Hematopoietic multipotent progenitor cell treated with erythropoietin and hydrocortisone succinate and interleukin-3 and kit ligand, for 15 days (in vitro differentiated cells): ENCODE measurements at places on chromosomes 16 and 17.

- no peak for DNase-seq
Measured at GRCh38 chr16:57956924-57957672, 13.8 kb downstream of the CNGB1 start.

- DNase-seq, result no peak
Measured at GRCh38 chr17:30716461-30717290, 107.8 kb downstream of the CRLF3 start.

DNA sequence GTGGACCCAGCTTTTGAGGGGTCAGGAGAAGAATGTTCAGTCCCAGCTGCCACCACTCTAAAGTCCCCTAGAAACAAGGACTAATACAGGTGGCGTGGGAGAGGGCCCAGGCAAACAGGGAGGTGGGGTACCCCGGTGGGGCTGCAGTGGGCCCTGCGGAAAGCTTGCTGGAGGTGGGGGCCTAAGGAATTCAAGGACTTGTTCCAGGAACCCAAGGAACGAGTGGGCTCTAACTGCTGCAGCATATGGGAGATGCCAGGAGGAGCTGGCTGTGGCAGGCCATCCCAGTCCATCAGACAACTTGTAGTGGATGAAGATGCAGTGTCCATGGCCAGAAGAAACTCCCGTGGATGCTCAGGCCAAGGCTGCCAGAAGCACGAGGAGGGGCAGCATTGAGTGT, 10.6 kb downstream of the SNX20 start:
- DNase-seq, result no peak

GRCh38 chr17:30997842-30998241, 27.0 kb downstream of the RNF135 start:
- no peak for DNase-seq

- DNase-seq, result no peak
Measured at GRCh38 chr17:67974185-67974584, 22.1 kb downstream of the C17orf58 start.

DNA sequence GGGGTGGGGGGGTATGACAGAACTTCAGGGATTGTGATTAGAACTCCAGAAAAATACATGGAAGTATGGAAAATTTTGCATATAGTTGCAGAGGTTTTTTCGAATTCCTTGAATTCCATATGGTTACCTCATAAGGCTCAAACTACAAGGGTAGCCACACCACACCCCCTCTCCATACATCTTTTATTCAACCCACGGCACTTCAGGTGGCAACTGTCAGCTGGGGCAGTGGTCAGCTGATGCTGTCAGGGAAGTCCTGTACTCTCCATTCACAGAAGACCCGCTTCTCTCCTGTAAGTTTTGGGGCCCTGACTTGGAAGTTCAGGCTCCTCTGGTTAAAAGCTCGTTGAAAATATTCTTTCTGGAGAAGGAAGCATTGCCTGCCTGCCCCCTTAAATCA, 57.5 kb upstream of the CLEC19A start:
- DNase-seq, result no peak

GRCh38 chr17:50563092-50563511, 2.6 kb downstream of the CACNA1G start:
- no peak for DNase-seq

DNA sequence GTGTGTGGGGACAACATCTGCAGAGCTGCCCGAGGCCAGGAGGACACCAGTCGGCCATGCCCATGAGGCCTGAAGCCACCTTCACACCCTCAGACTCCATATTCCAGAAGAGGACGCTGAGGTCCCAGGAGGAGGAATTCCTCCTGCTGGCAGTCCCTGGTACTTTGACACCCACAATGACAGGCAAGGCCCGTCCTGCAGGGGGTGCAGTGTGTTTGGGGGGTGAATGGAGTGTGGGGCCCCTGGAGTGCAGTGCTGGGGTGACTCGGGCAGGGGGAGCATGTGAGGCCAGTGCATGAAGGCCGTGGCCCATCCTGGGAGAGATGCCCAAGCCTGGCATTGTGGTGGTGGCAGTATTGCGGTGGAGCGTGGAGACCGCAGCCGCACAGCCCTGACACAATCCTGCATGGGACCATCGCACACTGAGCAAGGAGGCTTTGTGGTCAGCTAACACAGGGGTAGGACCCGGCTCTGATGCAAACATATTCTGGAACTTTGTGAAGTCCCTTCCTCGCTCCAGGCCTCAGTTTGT, 52.2 kb downstream of the ZDHHC7 start:
- no peak for DNase-seq

GRCh38 chr16:31403590-31404352, 10.6 kb downstream of the ITGAD start:
- DNase-seq, result no peak

DNA sequence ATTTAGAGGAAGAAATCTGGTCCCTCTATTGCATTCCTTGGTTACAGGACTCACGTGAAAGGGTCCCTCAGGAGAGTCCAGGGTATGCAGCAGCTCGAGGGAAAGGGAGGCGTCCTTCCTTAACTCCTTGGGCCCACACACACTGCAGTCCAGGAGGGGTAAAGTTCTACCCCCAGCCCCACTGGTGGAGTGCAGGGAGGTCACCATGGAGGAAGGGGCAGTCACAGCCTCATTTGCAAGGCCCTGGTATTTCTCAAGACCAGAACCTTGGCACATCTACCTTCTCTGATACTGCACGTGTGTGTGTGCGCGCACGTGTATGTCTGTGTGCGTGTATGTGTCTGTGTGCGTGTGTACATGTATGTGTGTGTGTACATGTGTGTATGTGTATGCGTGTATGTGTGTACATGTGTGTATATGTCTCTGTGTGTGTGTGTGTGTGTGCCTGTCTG, 11.1 kb downstream of the HIC1 start:
- DNase-seq, result no peak

GRCh38 chr17:82984751-82985427, 94.5 kb upstream of the METRNL start:
- no peak for DNase-seq

- DNase-seq, result peak; percentile 28
Measured at GRCh38 chr16:67936124-67936879, at the start of gene PSMB10. Gene PSMB10 (minus strand): TSS chr16:67936850. CDS start chr16:67936749, 101 bp downstream.

DNA sequence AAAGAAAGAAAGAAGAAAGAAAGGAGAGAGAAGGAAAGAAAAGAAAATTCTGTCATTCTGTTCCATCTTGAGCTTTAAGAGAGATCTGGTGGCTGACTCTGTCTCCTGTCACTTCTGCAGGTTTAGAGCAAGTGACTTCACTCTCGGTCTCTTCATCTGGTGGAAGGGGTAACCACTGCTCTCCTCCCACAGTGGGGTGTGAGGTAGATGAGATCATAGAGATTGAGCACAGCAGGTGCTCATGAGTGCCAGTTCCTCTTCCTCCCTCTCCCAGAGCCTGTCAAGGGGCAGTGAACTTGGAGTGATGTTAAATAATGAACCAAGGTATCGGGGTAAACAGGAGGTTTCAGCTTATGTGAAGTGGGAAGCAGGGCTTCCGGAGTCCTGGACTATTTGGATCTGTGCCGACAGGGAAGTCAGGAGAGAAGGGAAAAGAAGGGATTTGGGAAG, 47.7 kb downstream of the BEAN1 start:
- no peak for DNase-seq

DNA sequence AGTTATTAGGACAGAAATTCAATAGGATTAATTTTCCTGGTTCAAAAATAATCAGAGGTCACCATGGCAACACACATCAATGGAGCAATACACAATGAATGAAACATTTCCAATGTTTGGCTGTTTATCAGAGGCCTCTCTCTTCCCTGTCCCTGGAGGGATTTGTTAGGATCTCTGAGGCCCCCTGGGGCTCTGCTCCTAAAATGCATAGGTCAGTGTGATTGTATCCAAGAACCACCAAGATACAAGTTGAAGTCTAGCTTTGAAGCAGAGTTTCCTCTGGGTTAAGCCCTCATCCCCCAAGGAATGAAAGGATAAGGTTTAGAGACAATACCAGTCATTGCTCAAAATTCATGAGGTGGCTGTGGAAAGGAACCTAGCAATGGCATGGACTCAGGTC, 561.2 kb upstream of the C16orf82 start:
- DNase-seq, result no peak

DNA sequence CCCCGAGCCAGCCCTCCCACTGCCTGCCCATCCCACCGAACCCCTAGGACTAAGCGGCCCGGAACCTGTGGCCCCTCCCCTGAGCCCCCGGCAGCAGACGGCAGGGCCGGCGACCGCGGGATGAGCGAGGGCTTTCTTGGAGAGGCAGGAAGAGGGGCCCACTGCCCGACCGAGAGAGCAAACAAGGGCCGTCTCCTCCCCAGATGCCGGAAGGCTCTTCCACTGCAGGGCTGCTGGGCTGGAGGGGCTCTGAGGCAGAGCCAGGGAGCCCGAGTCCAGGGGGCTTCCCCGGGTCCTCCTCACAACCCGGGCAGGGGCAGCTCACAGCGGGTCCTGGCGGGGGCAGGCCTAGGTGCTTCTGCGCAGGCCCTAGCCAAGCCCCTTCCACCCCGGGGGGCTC, 2.9 kb downstream of the PERCC1 start:
- no peak for DNase-seq

DNA sequence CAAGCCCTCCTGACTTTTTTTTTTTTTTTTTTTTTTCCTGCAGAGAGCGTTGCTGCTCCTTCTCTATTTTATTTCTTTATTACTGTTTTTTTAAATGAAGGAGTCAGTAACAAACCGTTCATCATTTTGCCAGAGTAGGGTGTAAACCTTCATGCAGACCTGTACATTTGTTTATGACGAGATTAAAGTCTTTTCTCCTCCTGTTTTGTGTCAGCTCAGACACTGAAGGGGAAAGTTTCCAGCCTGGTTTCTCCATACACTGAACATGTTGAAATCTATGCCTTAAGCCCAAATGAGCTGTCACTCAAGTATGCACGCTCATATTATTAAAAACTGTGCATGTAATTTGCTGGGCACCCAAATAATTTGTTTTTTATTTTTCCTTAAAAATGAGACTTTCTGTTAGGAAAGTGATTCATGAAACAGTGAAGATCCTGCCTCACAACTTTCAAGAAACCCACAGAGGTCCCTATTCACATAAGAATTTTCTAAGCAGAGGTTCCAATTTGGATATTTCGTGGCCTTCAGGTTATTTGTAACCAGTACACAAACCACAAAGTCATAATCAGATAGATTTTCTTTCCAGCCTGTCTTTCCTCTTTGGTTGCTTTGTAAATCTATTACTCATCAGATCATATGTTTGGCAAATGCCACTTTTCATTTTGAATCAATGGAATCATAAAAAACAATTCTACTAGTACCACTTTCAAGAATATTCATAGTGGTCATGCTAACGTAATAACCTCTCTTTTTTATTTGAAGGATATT, 700.3 kb downstream of the MAF start:
- DNase-seq, result no peak

GRCh38 chr17:78709119-78709681, 72.9 kb downstream of the CYTH1 start:
- no peak for DNase-seq

DNA sequence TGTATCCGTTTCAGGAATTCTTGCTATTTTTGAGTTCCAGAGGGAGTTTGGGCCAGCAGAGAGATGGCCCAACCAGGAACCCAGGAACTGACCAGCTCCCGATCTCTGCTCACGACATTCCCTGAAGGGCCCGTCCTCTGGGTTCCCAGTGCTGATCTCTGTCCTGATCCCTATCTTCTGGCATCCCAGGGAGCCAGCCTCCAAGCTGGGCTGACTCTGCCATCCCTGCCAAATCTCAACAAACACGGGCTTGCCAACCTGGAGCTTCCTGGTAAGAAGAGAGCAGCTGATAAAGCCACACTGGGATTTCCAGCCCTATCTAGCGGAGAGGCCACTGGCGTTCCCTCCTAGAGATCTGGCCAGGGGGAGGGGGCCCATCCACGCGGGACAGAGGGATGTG, 16.2 kb downstream of the GPRC5B start:
- DNase-seq, result no peak
